Activated naive CD8-positive, alpha-beta T cell treated with anti-CD3 and anti-CD28 coated beads for 36 hours (primary cell): ENCODE measurements at places on chromosomes 1 and 21. TPM values are rescaled to one million over a fixed set of nuclear protein-coding genes. Genes with fewer than 3 reads are reported as not detected.

The COL16A1 gene
- total RNA-seq: 0.36 TPM

GRCh38 chr1:186301448-186301847 lies 73.6 kb downstream of the TPR start:
- DNase-seq: no peak

DNA sequence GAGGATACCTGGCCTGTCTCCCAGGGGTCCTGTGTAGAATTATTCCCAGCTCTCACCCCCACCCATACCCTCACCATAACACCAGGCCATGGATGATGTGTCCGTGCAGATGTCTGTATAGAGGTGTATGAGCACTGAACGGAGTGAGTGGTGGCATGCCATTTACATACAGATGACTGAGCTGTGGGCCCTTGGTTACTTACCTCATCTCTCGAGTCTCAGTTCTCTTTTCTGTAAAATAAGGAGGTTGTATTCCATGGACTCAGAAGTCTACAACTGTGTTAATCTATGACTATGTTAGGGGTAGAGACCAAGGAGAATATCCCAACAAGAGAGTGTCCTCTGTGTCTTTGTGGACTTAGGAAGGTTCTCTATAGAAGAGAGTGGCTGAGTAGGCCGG lies 65.6 kb upstream of the CD1D start:
- DNase-seq: no peak

The MAB21L3 gene
- 0.26 TPM for total RNA-seq

- DNase-seq: no peak
These were observed 475.6 kb upstream of the B3GALT2 start for GRCh38 chr1:193662030-193662429.

GRCh38 chr1:55898181-55898580 lies 681.2 kb downstream of the PLPP3 start:
- no peak for DNase-seq

The SHE gene
- total RNA-seq: not detected

- no peak for DNase-seq
These were observed 75.0 kb downstream of the CEP350 start for GRCh38 chr1:180029524-180030135.

DNA sequence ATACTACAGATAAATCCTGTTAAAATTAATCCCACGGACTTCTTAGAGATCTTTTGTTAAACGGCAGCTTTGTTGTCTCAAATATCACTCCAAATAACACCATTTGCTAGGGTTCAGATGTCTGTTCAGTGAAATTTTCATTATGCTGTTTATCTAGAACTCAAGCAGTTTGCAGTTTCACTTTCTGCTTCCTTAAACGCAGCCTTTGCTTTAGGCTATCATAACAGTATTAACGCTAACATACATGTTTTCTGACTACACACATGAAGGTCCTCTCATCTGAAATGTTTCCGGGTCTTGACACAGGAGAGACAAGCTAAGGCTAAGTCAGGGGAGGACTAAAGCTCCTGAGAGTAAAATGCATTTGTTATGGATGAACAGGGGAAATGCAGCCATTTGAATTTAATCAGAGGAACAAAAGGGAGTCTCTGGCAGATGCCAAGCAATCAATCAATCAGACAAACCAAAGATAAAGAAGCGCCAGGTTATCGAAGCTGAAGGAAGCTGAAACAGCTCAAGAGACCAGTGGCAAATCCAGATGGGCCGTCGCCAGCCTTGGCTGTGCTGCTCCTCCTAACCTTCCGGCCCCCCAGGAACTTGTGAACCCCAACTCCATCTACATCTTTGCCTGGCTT lies 16.9 kb downstream of the CCSAP start:
- no peak for DNase-seq

DNA sequence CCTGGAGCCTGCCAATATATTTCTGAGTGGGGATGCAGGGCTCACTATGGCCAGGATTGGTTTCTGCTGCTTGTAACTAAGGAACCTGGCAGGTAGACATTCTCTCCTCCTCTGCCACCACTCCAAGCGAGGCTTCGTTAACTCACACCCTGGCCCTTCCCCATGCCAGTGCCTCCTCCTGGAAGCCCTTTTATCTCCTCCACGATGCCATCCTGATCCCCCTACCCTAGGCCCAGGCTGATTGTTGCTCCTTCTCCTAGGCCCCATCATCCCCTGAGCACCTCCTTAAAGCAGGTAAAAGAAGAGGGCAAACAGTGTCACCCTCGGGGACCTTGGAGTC lies 118.5 kb downstream of the DMRTB1 start:
- DNase-seq: no peak

DNA sequence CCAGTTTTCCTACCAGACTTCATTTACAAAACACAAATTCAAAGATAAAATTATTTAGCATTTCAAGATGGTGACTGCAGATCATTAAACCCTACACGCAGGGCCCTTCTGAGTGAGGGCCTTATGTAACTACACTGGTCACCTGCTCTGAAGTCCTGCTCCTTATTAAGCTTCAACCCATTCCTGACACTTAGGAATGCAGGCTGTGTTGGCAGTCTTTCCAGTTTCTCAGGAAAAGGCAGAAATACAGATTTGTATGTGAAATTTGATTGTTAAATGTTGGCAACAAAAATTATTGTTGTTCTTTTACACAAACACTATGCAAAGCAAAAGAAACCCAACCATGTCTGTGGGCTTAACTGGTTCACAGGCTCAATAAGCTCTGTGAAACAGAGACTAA lies 25.8 kb upstream of the BCAS2 start:
- no peak for DNase-seq

GRCh38 chr1:168019407-168019806 lies 82.5 kb upstream of the MPC2 start:
- DNase-seq: no peak

The WDR64 gene
- total RNA-seq: not detected

GRCh38 chr21:14321042-14321441 lies 61.9 kb downstream of the HSPA13 start:
- DNase-seq: no peak

GRCh38 chr1:112527266-112528010 lies 18.7 kb downstream of the WNT2B start:
- DNase-seq: no peak

The TLR5 gene
- 0.19 TPM for total RNA-seq

GRCh38 chr1:49527606-49528305 lies 496.0 kb downstream of the AGBL4 start:
- DNase-seq: no peak

- DNase-seq: no peak
These were observed 12.4 kb downstream of the EPB41 start for GRCh38 chr1:28926629-28927265.
